Right kidney (tissue), 9 donors: ENCODE measurements at places on chromosomes 16 and 17.

- DNase-seq, result no peak
These were observed 137.5 kb downstream of the ANKFN1 start for GRCh38 chr17:56290802-56291118.

DNA sequence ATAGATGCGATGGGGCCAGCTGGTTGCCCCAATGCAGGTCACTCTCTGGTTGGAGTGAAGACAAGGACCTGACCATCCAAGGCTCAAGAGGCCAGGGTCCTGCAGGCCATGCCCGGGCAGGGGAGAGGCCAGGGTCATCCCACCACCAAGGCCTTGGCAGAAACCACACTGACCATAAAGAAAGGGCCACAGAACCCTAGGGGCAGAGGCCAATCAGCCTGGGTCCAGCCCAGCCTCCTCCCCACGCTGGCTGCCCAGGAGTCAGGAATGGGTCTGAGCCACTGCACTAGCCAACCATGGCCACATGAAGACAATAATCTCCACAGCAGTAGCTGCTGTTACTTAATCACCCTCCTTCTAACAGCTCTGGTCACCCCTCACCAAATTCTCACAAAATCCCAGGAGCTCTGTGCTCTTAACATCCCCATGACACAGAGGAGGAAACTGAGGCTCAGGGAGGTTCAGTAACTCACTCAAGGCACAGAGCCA lies 10.2 kb upstream of the BCAR1 start:
- DNase-seq, result no peak

- DNase-seq, result no peak
These were observed 1.9 kb upstream of the UNC13D start for GRCh38 chr17:75845933-75846691.

DNA sequence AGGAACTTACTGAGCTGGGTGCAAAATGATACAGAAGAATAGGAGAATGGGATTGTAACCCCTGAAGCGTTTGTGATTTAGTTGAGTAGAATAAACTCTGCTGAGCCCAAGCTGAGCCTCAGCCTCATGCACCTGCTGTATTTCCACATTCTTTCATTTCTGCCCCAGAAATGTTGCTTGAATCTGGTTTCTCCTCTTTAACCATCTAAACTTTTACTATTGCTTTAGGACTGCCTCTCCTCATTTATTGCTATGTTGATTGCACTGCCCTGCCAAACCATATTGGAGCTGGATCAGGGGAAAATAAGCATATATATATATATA lies 64.8 kb downstream of the PITPNC1 start:
- DNase-seq, result no peak

GRCh38 chr17:59498530-59499307 lies 66.7 kb upstream of the DHX40 start:
- DNase-seq, result no peak

GRCh38 chr17:42667088-42667951 lies 8.2 kb downstream of the TUBG2 start:
- DNase-seq, result no peak

GRCh38 chr16:21603928-21604327 lies 4.6 kb downstream of the METTL9 start:
- DNase-seq, result no peak
